ENCODE measurements at places on chromosomes 16 and 17. TPM values are rescaled to one million over a fixed set of nuclear protein-coding genes. Genes with fewer than 3 reads are reported as not detected.

- DNase-seq = peak; percentile 63
Measured at GRCh38 chr17:43398724-43399595, at the start of gene ARL4D. Gene ARL4D, plus strand, starts transcription at chr17:43398993. Its CDS starts 740 bp downstream, at chr17:43399733.

DNA sequence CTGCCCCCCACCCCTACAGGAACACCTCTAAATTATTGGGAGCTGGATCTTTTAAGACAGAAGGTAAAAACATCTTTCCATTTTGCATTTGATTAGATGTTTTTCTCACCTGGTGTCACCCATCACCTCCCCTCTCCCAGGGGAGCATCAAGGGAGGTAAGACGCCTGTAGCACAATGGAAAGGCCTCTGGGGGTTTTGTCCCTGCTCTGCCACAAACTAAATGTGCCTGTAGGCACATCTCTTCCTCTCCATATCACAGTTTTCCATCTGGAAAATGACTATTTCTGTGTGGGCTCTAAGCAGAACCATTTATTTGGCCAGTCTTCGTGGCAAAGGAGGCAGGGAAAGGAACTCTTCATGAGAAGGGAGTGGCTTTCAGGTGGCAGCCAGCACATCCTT lies 76.6 kb downstream of the GNAO1 start:
- no peak for DNase-seq

DNA sequence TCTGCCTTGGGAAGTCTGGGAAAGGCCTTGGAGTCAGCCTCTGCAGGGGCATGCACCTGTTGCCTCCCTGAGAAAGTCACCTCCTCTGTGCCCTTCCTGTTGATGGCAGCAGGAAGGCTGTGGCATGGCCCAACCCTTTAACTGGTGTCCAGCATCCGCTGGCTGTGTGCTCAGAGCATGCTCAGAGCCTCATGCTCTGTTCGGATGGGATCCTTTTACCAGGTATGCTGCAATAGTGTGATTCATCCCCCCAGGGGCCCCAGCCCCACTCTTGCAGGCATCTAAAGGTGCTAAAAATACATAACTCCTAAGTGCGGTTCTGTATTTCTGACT lies 24.9 kb downstream of the KLHL36 start:
- peak; percentile 35 for DNase-seq

- DNase-seq = no peak
Measured at GRCh38 chr16:165539-166374, at the start of gene HBM. Gene HBM, plus strand, starts transcription at chr16:165978. Its CDS starts 20 bp downstream, at chr16:165998.

- DNase-seq = no peak
Measured at GRCh38 chr16:55943267-55943666, 68.1 kb upstream of the CES5A start.

GRCh38 chr17:8709006-8709405 lies 35.6 kb downstream of the CCDC42 start:
- DNase-seq = no peak

DNA sequence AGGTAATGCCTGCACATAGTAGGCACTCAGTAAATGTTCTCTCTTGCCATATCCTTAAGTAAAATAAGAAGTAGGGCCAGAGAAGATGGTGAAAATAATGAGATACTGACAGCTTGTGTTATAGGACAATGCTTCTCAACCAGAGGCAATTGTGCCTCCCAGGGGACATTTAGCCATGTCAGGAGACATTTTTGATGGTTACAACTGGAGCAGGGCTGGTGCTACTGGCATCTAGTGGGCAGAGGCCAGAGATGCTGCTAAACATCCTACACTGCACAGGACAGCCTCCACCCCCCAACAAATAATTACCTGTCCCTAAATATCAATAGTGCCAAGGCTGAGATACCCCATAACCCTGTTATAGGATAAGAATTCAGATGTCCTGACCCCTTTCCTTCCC lies 1.7 kb downstream of the RAD51D start:
- DNase-seq = peak; percentile 47

DNA sequence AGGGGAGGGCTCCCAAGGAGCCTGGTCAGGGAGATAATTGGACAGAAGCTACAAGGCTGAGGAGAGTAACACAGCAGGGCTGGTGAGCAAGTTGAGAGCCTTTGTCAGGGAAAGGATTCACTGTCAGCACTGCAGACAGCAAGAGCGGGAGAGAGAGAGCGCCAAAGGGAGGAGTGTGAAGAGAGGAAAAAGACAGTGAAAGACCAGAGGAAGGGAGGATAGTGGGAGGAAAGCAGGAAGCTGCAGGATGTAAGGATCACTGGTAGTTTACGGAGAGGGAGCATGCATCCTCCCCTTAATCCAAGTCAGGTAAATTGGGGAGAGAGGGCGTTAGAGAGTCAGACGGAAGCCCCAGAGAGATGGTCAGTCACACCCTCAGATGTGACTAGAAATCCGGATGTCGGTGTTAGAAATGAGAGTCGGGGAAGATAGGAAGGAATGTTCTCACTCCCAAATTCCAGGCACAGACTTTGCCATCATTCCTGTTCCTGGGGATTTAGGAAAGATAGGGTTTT lies 13.8 kb upstream of the SPOP start:
- no peak for DNase-seq

DNA sequence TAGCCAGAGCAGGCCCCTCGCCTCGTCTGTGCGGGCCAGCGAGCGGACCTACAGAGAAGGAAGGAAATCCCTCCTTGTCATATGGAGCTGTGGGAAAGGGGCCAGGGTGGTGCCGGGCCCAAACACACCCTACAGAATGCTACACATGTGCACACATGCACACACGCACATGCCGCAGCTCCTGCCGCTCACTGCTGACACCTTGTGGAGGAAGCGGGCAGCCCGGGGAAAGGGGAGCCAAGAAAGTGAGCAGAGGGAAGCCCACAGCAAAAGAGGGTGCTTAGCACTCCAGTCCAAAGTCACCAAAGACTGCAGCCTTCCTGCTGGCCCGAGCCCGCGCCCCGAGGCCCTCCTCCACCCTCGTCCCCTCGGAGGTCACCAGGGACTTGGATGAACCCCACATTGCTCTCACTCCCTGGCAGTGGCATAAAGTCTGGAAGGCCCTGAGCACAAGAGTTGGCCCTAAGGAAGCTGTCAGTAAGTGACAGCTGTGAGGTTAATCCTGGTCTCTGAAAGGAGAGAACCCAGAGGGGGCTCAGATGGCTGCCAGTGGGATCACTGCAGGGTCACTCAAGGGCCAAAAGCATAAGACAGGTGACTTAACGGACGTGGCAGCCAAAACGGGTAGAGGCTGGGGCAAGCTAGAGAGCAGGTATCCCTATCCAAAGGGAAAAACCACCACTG lies 68.2 kb downstream of the MYO18A start:
- peak; percentile 55 for DNase-seq

- DNase-seq = peak; percentile 54
Measured at GRCh38 chr16:79599837-79600637, 500 bp downstream of the MAF start.

- DNase-seq = peak; percentile 47
Measured at GRCh38 chr16:76639685-76640289, 362.6 kb downstream of the CNTNAP4 start.

The EVPLL gene
- not detected for total RNA-seq
